ENCODE measurements at places on chromosomes 16 and 17.

GRCh38 chr16:47538472-47538871, 77.3 kb downstream of the PHKB start:
- DNase-seq = no peak

GRCh38 chr17:79620207-79621038, 9.6 kb upstream of the RBFOX3 start:
- DNase-seq = no peak

DNA sequence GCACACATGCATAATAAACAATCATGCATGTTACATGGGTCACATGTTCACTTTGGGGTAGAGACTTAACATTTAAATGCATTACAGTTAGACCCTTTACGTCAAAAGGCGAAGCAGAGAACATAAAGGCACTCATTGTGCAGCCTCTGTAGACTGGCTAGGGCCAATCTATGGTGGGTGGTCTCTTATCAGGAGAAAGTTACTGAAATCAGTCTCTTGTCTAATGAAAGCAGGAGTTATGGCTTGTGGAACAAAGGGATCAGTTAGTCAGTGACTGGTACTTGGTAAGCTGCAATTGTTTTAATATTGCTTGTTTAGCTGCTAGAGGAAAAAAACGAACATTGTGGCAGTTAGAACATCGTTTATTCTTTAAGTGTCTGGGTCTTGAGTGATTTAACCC, 1.4 kb upstream of the CNEP1R1 start:
- no peak for DNase-seq

- DNase-seq = no peak
Observed at GRCh38 chr16:54946909-54947308, 16.2 kb downstream of the IRX5 start.

- no peak for DNase-seq
Observed at GRCh38 chr17:9001559-9001958, 19.8 kb upstream of the NTN1 start.

- DNase-seq = no peak
Observed at GRCh38 chr16:22670551-22671041, 143.4 kb upstream of the HS3ST2 start.

DNA sequence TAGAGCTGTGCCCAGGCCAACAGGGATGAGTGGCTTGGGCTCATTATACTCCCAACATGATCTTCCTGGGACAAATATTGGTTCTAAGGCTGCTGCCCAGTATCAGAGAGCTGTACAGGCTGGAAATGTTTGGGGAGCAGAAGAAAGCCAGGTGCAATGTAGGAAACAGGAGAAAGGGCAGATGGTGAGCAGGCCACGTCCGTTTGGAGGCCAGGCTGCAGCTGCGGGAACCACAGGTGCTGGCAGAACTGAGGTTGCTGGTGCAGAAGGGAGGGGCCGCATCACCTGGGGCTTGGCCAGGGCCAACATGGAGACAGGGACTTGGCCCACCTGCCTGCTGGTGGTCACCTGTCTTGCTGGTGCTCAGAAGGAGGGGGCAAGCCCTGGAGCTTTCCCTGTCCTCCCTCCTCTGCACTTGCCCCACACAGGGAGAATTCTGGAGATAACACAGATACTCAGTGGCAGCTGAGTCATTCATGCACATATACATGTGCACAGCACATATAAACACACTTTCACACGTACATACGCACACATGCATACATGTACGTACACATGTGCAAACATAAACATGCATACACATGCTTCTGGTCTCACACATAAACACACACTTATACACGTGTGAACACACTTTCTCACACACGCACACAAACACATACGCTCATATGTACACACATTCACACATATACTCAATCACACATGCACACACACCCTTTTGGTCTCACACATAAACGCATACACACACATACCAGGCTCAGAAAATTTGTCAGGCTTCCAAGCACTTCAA, 67.7 kb downstream of the WSCD1 start:
- DNase-seq = no peak

- no peak for DNase-seq
Observed at GRCh38 chr16:54937671-54938211, 7.1 kb downstream of the IRX5 start.

GRCh38 chr17:48198950-48199541, 91.5 kb downstream of the SNX11 start:
- DNase-seq = no peak
